ENCODE measurements at places on chromosomes 6 and 20.

DNA sequence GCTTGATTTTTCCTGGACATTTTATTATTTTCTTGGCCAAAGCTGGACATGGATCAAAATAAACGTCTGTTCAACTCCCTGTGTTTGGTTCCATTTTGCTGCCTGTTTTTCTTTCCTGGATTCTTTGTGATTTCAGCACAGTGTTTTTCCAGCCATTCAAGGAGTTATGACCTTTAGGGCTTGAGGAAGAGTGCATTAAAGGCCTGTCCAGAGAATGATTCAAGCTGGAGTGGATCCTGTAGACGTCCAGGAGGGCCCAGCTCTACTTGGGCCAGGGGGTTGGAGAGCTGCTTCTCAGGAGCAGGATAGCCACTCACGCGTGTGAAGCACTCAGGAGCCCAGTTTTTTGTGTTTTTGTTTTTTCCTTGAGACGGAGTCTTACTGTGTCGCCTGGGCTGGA, 56.5 kb upstream of the IER3 start:
- DNase-seq = no peak

DNA sequence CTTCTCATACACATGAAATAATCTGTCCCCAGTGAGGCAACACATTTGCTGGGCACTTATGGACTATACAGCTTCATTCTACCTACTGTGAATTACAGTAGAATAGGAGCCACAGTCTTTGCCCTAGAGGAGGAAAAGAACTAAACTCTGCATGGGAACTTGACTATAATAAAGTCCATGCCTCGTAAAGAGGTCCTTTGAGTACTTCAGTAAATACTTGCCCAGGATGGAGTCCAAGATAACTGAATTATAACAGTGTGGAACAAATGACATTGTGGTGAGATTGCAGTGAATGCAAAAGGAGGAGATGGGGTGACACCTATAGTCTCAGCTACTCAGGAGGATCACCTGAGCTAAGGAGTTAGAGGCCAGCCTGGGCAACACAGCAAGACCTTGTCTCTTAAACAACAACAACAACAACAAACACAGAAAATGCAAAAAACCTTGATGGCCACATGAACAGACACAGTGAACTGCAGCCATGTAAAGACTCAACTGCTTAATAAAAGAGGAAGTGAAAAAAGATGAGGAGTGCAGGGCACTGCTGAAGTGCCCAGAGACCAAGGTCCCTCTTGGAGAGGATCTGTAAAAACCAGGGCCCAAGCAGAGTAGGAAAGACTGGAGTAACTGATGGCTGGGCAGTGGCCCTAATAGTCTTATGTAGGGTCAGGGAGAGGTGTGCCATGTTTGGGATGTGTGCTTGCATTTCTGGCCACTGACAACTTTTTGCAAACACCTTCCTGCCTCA, 3.7 kb downstream of the MRPS18A start:
- DNase-seq = no peak

- no peak for DNase-seq
Observed at GRCh38 chr20:910132-910869, 5.8 kb downstream of the ANGPT4 start.

DNA sequence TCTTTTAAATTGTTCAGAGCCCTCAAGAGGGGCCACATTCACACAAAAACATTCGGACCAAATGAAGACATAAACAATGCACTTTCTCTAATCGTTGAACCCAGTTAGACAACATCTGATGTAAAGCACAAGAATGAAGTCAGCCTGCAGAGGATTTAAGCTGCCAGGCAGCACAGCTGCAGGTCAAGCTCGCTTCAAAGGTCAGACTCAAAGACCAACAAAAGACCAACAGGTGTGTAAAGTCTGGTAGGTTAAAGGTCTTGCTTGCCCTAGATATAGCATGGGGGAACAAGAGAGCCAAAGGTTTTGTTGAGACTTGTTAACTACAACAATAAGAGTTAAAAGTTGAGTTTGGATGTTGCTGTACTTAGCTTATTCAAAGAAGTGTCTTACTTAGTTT, 26.7 kb upstream of the MYLIP start:
- no peak for DNase-seq

DNA sequence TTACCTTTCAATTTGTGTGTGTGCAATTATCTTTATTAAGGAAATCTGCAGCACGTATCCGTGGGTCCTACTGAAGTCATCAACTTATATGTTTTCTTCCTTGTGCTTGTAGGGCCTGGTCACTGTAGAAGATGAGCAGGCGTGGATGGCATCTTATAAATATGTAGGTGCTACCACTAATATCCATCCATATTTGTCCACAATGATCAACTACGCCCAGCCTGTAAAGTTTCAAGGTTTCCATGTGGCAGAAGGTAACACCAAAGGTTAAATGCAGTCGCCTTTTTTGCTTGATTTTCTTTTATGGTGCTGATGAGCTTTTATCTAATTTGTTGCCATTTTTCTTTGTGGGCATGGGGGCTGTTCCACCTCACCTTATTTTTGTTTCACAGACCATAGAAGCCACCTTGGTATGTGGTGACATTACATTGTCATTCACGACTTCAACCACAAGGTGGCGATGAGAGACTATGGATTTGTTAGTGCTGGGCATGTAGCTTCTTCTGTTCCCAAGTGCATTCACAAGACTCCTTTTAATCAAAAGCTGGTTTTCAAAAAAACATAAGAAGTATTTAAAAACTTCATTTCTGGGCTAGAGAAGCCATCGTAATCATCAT, 106.5 kb upstream of the LAMP5 start:
- peak; percentile 21 for DNase-seq

All from T-helper 2 cell treated with Interferon-gamma antibody and Interleukin-4, amounts not matched to agents 5 μg/mL and 100 μg/mL, for 36 hours (primary cell).